Omental fat pad (tissue), 4 donors: ENCODE measurements at places on chromosomes 1 and 21.

DNA sequence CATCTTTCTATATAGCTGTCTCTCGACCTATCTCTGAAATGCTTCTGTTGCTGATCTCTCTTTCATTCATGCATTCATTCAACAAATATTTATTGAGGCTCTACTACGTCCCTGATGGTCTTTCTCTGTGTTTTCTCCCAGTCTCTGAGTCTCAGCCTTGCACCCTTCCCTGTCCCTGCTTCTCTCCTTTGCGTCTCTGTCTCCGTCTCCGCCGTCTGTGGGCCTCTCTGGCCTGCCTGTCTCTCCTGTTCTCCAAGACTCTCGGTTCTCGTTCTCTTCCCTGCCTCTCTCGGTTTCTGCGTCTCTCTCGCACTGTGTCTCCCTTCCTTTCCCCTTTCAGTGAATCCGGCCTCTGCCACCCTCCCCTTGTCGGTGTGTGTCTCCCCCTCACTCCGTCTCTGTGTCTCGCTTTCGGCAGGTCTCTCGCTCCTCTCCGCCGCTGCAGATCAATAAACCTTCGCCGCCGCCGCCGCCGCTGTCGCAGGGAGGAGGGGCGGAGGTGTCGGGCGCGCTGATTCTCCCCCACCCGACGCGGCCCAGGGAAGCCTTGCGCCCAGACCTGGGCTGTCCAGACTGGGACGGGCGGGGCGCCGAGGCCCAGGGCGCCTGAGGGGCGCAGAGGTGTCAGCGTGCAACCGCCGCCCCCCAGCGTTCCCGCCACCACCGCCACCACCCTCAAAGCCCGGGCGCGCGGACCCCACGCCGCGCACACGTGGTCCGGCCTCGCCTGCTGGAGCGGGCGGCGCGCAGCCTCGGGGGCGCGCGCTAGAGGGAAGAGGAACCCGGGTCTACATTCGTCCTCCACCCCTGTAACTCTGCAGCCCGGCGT is 3.0 kb downstream of the EFNA3 start:
- DNase-seq = no peak

DNA sequence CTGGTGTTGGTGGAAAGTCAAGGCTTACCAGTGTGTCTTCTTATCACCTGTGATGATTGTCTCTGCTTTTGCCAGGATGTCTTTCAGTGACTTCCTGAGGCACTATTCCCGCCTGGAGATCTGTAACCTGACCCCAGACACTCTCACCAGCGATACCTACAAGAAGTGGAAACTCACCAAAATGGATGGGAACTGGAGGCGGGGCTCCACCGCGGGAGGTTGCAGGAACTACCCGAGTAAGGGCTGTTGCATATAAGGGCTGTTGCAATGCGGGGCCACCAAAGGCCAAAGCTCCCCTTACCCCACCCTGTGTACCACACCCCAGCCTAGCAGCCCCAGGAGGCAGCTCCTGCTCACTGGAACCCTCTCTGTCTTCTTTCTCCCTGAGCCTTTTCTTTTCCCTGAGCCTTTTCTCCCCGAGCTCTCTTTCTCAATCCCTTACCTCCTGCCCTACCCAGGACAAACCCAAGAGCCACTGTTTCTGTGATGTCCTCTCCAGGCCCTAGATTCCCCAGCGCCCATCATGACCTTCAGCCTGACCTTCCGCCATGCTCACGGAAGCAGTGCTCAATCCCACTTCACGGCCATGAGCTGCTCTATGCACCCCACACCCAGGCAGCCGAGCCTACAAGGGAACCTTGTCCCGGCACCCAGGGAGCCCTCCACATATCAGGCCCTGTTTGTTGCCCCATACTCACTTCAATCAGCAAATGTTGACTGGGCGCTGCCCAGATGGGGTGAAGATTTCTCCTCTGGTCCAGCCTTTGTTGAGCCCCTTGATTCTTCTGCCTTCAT is 40.6 kb downstream of the CAPN2 start:
- no peak for DNase-seq

- no peak for DNase-seq
Measured at GRCh38 chr1:57824535-57824934, 400.7 kb upstream of the DAB1 start.

- no peak for DNase-seq
Measured at GRCh38 chr1:85027242-85027983, 20.9 kb downstream of the MCOLN3 start.

- DNase-seq = no peak
Measured at GRCh38 chr1:59733443-59734141, 81.2 kb upstream of the HOOK1 start.

- no peak for DNase-seq
Measured at GRCh38 chr1:67532452-67533216, 102.4 kb upstream of the SERBP1 start.

GRCh38 chr1:159318784-159319551 is 16.8 kb downstream of the FCER1A start:
- DNase-seq = no peak

DNA sequence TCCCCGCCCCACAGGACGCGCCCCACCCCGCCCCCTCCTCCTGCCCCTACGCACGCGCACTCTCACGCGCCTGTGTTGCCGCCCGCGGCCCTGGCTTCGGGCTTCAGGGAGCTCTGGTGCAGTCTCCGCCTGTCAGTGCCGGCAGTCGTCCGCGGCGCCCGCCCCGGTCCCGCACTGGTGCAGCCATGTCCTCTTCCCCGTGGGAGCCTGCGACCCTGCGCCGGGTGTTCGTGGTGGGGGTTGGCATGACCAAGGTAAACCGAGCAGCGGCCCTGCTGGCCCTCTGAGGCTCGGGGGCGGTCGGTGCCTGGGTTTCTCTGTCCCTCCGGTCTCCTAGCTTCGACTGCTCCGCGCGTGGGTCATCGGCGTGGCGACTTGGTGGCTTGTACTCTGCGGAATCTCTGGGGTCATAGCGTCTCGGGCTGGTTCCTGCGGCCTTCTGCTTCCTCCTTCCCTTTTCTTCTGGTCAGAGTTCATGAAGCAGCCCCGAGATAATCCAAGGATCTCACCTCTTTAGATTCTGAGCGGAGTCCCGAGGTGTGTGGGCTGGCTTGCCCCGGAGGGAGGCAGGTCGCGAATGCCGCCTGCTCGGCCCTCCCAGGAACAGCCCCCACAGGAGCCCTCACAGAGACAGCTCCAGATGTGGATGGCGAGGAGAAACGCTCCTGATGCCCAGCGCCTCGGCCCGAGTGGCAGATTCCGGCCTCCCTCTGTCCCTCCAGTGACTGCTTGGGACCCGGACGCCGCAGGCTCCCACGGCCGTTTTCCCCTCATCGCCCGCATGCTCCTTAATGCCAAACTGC is at the start of gene SCP2:
TSS of gene SCP2 (plus strand) at position 65 of the 803 bp plus-strand sequence. CDS start at position 186, 121 bp downstream.
- peak; percentile 56 for DNase-seq

- no peak for DNase-seq
Measured at GRCh38 chr1:236472850-236473788, 50.7 kb upstream of the LGALS8 start.

DNA sequence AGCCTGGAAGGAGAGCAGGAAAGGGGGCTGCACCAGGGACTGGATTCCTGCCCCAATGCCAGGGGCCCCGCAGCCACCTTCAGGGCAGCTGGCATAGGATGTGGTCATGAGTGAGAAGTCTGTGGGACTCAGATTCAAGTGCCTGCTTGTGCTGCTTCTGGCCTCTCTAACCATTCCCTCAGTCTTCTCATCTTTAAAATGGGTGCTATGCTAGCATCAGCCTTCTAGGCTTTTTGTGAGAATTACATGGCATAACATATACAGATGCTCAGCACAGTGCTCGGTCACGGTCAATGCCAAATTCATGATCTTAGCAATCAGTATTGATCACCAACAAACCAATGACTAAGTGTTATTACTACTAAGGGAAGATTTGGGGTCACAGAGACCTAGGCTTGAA is 23.5 kb downstream of the TRIM62 start:
- DNase-seq = no peak

DNA sequence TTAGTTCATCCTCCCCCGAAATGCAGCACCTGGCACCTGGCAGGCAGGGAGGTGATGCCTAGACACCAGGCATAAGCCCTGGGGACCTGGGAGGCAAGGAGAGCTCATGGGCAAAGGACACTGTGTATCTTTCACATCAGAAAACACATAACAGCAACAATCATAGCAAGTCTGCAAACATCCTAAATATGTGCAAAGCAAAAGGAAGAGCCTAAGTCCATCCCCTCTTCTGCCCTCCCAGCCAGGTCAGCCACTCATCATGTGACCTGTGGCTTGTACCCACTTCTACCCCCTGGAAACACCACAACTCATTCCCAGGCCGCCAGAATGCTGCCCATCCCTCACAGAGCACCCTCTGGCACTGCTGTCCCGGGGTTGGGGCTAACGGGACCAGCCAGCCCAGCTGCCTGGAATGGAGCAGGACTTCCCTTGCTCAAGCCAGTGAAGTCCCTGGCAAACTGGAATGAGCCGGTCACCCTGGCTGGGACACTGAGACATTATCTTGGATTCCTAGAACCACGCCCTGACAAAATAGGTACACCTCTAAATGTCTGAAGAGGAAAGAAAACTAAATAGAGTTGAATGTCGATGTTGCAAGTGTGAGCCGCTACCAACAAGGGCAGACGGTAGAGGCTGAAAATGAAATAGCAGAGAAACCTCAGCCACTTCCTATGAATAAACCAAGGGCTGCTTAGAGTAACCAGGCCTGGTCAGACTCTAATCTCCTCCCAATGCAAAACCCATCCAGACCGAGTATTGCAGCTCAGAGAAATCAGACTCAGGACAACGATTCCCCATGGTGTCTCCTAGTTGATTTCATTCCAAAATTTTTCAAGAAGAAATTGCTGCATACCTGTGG is 29.4 kb downstream of the TMPRSS2 start:
- DNase-seq = no peak

- DNase-seq = peak; percentile 58
Measured at GRCh38 chr1:53145942-53146708, 3.7 kb upstream of the SLC1A7 start.

GRCh38 chr1:53295726-53296116 is 32.1 kb downstream of the LRP8 start:
- no peak for DNase-seq

GRCh38 chr1:220734571-220735326 is 13.4 kb upstream of the MTARC2 start:
- DNase-seq = no peak

DNA sequence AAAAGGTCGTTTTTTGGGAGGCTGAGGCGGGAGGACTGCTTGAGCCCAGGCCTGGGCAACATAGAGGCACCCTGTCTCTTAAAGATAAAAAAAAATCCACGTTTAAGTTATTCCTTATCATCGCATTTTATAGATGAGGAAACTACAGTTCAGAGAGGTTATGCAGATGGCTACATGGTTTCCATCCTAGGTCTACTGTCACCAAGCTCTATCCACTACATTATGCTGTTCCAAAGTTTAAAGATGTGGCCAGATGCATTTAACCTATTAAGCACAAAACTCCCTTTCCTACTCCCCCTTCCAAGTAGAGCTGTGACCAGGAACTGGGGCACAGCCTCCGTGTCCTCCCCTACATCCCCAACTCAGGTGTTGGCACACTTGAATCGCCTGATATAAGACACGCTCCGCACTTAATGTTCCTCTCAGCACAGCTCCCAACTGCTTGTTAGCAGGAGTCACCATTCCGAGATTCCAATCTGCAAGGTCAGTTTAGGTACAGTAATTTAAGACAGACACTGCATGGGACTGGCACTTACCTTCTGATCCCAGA is 1.3 kb downstream of the TAF5L start:
- no peak for DNase-seq

DNA sequence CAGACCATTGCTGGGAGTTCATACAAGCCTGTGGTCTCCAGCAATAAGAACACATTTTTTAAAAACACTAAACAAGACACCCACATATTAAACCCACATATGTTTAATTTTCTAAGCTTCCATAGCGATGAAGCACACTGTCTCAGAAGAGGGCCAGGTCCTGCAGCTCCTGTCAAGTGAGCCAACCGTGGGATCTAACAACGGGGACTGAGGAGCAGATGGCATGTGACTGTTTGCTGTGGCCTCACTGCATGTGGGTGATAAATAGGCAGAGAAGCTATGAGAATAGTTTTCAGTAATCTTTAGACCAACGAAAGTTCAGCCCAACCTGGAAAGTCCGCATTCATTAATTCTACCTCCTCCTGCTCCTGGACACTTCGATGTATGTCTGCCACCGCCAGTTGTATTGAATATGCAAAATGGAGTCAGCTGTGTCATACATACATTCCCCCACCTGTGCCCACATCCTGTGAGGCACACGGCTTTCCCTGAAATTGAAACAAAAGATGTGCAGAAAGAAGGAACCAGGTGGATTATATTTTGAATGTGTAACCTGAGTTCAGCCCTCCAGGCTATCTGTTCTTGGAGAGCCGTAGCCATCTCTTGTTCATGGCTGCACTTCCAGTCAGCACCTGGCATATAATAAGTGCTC is 88.2 kb downstream of the MIS18A start:
- DNase-seq = no peak

- no peak for DNase-seq
Measured at GRCh38 chr1:235131961-235132360, 3.3 kb upstream of the TOMM20 start.

DNA sequence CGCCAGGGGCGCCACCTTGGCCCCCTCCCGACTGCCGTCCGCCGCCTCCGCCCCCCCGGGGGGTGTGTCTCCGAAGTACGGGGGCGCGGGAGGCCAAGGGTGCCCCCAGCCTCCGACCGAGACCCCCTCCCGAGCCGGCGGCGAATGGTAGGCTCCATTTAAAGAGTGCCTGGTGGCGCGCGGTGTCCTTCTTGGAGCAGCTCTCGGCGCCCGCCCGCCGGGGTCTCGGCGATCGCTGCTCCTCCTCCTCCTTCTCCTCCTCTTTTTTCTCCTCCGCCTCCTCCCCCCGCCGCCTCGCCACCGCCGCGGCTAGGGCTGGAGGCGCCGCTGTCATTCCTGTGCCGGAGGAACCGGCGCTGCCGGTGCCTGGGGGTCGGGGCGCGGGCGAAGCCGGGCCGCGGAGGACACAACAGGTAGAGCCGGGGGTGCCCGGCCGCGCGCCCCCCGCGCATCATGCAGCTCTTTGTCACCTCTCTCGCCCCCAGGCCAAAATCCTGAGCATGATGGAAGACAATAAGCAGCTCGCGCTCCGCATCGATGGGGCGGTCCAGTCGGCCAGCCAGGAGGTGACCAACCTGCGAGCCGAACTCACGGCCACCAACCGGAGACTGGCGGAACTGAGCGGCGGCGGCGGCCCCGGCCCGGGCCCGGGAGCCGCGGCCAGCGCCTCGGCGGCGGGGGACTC is at the start of gene KAZN:
TSS of gene KAZN (plus strand) at position 188 of the 685 bp plus-strand sequence.
- no peak for DNase-seq

DNA sequence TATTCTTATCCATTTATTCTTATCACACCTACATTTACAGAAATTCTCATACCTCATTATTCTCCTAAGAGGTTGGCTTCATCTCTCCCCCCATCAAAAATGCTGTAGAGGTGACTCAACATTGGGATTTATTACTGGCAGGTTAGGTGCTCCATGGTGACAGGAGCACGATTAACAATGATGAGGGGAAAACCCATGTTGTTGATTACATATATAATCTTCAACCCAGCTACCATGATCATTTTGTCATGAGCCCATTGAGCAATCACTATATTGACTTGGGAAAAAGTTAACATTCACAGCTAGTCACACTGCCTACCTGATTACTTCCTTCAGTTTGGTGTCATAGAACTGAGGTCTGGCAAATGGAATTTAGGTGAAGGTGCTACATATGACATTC is 712.1 kb upstream of the CHRM3 start:
- DNase-seq = no peak
